Hematopoietic multipotent progenitor cell treated with erythropoietin and hydrocortisone succinate and interleukin-3 and kit ligand, for 15 days (in vitro differentiated cells): ENCODE measurements at places on chromosomes 16 and 17.

DNA sequence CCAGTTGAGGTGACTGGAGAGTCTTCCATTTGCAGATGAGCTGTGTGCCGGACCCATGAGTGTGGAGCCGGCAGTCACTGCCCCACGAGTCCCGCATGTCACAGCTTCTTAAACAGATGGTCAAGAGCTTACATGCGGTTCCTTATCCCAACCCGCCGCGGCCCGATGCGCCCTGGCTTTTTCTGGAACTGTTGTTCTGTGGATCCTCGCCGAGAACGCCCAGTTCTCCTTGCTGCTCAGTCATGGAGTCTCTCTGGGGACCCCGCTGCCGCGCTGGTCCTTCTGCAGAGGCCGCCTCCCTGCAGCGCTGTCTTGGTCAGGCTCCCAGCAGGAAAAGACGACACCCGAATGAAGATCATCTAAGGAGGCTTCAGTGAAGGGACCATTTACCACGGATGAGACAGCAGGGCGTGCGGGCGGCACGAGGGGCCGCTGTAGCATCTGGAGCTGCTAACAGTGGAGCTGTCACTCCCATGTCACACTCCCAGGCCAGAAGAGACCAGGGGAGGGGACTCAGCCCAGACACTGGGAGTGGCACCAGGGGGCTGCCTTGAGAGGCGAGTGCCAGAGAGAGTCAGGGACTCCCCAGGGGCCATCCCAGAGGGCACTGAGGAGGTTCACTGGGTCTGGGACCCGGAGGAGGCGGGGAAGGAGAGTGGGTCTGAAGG, 10.8 kb upstream of the LGALS3BP start:
- DNase-seq = no peak

GRCh38 chr17:66564992-66565465, 262.6 kb downstream of the PRKCA start:
- DNase-seq = no peak

GRCh38 chr17:82103553-82104451, 5.8 kb upstream of the FASN start:
- no peak for DNase-seq

- DNase-seq = no peak
Measured at GRCh38 chr17:16304830-16305229, 48.4 kb downstream of the CENPV start.

- DNase-seq = no peak
Measured at GRCh38 chr17:58528443-58528842, 14.0 kb upstream of the MTMR4 start.

GRCh38 chr17:43125967-43126910, 1.1 kb upstream of the BRCA1 start:
- no peak for DNase-seq
